Common myeloid progenitor, CD34-positive (primary cell): ENCODE measurements at places on chromosomes 4 and X.

- no peak for DNase-seq
These were observed 600.5 kb upstream of the GRIA3 start for GRCh38 chrX:122583551-122583950.

DNA sequence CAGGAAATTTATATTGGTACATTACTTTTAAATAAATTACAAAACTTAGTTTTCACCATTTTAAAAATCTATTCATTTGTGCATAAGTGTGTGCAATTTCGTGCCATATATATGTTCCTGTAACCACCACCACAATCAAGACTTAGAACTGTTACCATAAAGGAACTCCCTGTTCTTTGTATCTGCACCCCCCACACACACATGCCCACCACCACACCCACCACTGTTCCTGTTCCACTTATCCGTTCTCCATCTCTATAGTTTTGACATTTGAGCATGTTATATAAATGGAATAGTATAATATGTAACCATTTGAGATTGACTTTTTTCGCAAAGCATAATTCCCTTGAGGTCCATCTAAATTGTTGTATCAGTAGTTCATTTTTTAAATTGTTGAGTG is 73.7 kb downstream of the TAF1 start:
- DNase-seq = peak; percentile 21

- DNase-seq = no peak
These were observed 715.9 kb downstream of the TECRL start for GRCh38 chr4:63693321-63693720.

DNA sequence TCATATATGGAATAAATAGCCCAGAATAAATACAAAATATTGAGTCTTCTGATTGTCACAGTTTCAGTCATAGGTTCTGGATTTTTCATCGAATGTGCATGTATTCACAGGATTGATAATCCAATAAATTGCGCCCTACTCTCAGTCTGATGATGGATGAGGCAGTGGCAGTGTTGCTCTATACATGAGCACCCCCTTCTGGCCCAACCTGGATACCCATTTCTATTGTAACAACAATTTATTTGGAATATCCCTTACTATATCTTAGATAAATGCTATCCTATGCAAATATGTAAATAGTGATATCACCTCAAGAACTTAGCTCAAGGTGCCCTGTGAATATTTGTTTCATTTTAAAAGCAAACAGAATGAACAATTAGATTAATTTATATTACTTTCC is 733.7 kb upstream of the PABPC4L start:
- DNase-seq = no peak

- DNase-seq = no peak
These were observed 11.1 kb downstream of the UBE2NL start for GRCh38 chrX:143894938-143895337.

DNA sequence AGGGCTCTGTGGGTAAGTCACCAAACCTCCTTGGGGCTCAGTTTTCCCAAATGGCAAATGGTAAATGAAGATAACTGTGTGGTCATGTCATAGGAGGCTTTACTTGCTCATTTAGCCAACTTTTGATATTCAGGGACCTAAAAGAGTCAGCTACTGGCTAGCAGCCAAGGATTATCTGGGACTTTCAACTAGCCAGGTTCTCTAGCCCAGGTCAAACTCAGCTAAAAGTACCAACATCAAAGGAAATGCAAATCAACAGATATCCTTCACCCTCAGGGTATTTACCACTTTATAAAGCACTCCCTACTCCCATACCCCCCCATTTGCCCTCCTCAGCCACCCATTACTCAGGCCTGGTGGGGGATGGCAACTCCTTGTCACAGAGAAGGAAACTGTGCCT is 7.5 kb downstream of the AMER1 start:
- DNase-seq = no peak

- peak; percentile 95 for DNase-seq
These were observed 25.2 kb upstream of the G3BP2 start for GRCh38 chr4:75698162-75698962.

DNA sequence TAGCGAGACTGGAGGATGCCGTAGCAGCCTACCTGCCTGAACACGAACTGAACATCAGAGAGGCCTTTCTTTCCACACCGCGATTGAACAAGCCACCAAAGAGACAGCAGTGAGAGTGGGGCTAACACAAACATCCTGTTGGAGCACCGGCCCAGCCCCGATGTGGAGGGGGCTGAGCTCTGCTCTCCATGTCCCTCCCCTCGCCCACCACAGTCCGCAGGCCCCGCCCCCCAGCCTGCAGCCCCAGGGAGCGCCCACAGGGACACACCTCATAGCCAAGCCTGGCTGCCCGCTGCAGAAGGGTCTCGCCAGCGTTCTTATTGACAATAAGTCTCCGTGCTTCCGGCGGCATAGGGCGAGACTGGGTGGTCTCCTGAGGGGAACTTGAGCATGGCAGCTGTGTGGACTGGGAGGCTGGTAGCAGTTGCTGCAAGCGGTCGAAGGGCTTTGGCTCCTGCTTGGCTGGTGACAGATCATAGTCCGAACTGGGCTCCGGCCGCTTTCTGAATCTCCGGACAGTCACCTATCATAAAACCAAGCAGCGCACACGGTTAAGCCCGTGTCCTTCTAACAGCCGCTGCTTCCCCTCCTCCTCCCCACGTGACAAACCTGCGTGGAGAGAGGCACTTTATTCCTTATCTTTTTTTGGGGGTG is 35.8 kb downstream of the BCOR start:
- DNase-seq = no peak

GRCh38 chr4:6308899-6309643 is 39.4 kb downstream of the WFS1 start:
- peak; percentile 26 for DNase-seq

DNA sequence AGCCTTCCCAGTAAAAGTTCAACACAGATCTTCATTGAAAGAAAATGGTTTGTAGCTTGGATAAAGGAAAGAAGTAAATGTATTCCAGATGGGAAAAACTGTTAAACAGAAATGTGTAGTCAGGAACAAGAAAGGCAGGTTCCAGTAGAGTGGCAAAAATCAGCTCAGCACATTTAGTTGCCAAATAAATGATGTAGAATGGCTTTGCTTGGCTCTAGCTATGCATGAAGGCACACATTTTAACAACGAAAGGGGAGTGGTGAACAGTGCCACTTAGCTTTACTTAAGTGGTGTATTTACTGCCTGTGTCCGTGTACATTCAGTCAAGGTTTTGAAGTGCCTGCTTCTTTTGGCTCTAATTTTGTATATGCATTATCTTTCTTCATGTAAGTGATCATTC is 644.5 kb upstream of the ATOH1 start:
- DNase-seq = no peak

DNA sequence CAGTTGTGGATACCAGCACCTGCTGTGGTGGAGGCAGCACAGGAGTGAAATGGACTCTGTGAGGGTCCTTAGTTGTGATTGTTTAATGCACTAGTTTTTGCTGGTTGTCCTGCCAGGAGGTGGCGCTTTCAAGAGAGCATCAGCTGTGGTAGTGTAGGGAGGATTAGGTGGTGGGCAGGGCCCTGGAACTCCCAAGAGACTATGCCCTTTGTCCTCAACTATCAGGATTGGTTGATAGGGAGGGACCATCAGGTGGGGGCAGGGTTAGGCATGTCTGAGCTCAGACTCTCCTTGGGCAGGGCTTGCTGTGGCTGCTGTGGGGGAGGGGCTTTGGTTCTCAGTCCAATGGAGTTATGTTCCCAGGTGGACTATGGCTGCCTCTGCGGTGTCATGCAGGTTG is 121.9 kb downstream of the RRAGB start:
- DNase-seq = no peak

DNA sequence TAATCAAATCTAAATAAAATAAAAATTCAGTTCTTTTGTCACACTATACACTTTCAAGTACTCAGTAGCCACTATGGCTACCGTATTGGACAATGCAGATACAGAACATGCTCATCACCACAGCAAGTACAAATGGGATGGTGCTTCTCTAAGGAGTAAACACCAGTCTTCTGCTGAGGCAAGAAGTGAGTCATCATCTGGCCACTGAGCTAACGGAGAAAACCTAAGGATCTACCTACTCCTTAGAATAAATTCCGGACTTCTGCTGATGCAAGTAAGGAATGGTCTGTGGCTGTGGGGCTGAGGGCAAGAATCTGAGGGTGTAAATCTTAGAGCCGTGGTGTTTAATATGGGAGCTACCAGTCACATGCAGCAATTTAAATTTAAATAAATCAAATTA is 11.3 kb upstream of the RBMXL3 start:
- no peak for DNase-seq

- no peak for DNase-seq
These were observed 57.1 kb downstream of the REELD1 start for GRCh38 chr4:146271466-146271865.

GRCh38 chr4:79107014-79107413 is 167.8 kb upstream of the PAQR3 start:
- DNase-seq = no peak

DNA sequence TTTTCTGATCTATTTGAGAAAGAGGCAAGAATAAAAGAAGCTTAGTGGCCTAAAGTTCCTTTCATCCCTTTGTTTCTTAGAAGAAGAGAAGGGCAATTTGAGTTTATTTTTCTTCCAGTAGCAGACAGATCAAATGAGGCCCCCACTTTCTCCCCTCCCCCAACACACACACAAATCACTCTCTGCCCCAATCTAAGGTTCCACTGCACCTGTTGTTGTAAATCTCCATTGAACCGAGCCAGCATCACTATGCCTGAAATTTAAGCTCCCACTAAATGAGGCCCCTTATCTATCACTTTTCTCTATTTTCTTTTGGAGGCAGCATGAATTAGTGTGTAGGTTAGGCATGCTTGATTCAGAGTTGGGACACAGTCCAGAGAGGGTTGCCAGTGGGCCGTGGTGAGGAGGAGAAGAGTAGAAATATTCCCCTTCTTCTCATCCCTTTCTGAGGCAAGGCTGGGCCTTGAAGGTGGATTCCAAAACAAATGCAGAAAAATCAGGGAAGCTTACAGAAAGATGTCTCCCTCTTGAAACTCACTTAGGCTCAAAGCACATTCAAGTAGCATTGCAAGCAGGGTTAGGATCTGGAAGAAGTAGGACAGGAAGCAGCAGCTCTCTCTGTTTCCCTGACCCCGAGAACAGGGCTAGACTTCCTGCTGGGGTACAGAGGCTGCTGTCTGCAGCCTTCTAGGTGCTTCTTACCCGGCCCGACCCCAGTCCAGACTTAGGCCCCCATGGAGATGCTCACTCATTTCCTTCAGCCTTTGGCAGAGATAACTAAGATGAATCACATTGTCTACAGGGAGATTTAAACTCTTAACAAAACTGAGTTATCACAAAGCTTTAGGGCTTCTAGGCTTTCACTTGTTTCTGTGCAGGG is 70.7 kb downstream of the RASL11B start:
- no peak for DNase-seq

GRCh38 chr4:122815248-122815647 is 11.4 kb upstream of the FGF2 start:
- no peak for DNase-seq

DNA sequence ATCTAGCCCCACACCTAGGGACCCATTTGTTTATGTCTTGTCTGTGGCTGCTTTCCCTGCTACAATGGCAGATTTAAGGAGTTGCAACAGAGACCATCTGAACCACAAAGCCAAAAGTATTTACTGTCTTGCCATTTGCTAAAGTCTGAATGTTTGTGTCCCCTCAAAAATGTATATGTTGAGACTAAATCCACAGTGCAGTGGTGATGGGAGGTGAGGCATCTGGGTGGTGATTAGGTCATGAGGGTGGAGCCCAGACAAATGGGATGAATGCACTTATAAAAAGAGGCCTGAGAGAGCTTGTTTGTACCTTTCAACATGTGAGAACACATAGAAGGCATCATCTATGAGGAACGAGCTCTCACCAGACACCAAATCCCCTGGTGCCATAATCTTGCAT is 137.3 kb downstream of the TMEM144 start:
- no peak for DNase-seq
